ENCODE measurements at places on chromosomes 3 and 15. TPM values are rescaled to one million over a fixed set of nuclear protein-coding genes. Genes with fewer than 3 reads are reported as not detected.

MYRIP gene
- 2.3 TPM for total RNA-seq

GRCh38 chr15:72962054-72962702, 90.1 kb upstream of the NEO1 start:
- DNase-seq, result no peak

NR1D2 gene
- total RNA-seq, result 43.8 TPM

DUSP7 gene
- total RNA-seq, result 11.1 TPM

TFRC gene
- total RNA-seq, result 116 TPM

DNA sequence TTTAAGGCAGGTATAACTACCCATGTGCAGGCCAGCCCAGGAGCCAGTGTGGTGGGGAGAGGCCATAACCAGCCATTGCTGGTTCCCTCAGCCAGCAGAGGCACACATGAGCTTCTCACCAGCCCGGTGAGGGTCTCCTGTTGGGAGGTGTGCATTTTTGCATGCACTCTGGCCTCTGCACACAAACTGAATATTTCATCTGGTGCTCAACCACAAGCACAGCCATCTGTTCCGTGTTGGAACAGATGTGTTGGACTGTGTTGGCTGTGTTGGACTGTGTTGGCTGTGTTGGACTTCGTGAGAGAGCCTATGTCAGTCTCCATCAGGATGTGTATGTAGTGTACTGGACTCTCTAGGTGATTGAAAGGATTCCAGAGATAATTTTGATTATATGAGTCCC, 67.2 kb downstream of the RPL39L start:
- DNase-seq, result no peak

- DNase-seq, result no peak
These were observed 114.6 kb upstream of the TSC22D2 start for GRCh38 chr3:150293401-150294001.

- no peak for DNase-seq
These were observed 146.3 kb upstream of the SOX2 start for GRCh38 chr3:181565416-181565815.

DNA sequence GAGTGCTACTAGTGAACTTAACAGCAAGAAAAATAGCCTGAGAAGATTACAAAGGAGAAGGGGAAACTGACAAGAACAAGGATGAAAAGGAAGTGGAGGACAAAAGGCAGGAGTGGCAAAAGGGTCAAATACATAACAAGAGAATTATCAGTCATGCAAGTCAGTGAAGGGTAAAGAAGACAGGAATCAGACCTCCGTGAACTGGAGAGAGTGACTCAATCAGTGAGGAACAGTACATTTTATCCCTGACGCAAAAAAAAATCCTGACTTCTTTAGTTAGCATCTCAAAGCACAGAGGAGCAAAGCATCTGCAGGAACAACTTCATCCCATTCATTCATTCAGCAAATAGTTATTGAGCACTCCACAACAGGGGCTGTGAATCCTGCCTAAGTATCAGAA, 97.8 kb downstream of the SST start:
- no peak for DNase-seq

DNA sequence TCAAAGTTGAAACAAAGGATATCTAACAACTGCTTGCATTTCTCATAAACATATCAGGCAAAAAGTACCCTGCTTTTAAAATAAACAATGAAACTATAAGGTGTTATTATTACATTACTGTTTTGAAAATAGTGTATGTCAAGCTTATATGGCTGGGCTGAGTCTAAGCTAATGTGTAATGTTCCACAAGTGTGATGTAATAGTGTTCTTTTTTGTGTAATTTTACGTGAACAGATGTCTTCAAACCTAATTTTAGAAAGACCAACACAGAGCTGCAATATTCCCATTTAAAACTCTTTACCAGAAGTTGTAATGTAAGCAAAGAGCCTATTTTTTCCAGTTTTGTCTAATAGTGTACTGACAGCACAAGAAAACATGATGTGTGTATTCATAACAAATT, 34.0 kb downstream of the MINDY2 start:
- no peak for DNase-seq

DNA sequence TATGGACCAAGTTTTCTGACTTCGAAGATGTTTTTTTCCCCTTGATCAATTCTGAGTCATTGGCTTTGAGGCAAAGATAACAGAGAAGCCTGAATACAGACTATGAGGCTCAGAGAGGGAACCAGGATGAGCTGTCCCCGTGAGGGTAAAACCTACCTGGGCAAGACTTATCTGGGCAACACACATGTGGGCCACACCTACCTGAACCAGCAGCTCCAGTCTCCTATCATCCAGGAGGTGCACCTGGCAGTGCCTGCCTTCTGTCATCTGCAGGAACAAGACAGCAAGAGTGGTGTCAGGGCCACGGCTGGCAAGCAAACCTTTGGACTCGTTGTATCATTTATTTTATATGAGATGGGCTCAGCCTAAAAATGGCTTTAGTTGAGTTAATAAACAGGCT, 72.6 kb downstream of the FRMD4B start:
- DNase-seq, result no peak

SOX14 gene
- not detected for total RNA-seq

- DNase-seq, result peak; percentile 87
These were observed 901 bp downstream of the ALS2CL start for GRCh38 chr3:46692566-46692990.

GRCh38 chr3:51382076-51382745, 2.9 kb upstream of the MANF start:
- DNase-seq, result no peak

DNA sequence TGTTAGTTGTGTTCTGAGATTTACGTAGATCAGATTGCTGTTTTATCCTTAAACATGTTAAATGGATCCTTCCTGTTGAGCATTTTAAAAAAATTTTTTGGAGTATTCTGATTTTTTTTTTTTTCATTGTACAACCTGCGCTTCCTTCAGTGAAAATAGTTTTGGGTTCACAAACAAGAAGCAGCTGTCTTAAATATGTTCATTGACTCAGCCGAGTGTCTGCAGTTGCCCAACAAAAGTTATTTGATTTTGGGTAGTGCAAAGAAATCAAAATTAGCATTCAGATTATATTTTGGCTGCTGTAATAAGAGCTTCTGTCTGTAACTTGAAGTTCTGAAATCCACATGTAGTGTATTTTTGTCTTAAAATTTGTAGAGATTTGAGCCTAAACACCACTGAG, 148.2 kb downstream of the BBX start:
- DNase-seq, result no peak

DNA sequence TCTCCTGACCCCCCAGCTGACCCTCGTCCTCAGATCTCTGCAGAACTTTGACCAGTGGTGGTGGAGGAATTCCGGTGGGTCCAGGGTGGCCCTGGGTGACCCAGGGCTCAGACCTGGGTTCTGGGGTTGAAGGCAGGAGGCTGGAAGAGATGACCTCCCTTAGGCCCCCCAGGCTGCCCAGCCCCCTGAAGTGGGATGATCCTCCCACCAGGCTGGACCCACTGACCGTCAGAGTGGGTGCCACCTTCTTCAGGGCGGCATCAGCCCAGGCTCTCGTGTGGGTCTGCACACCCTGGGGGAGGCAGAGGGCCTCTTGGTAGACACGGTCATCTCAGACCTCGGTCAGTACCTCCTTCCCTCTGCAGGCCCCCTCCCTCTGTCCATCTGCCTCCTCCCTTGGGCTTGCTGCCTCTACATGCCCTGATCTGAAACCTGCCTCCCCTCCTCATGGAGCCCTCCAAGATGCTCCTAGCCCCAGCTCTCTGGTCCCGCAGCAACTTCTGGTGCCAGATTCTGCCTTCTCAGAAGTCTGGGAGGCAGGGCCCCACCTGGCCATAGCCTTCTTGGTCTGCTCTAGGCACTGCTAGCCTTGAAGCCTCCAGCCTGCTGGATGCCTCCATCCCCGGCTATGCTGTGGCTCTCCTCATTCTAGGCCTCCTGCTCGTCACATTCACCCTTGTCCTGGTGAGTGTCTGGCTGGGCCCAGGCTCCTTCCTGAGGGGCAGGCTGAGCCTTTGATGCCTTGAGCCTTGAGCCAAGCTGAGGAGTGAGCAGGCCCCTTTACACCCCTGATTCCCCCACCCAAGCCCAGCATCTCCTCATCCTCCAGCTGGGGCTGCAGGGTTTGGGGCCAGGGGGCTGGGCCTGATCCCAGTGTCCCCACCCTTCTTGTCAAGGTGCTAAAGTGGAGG, 49.1 kb upstream of the CSPG4 start:
- DNase-seq, result no peak

GRCh38 chr15:41161736-41162135, 45.7 kb upstream of the INO80 start:
- DNase-seq, result no peak

GRCh38 chr15:66269326-66270090, 16.0 kb upstream of the MEGF11 start:
- DNase-seq, result no peak

IGF2BP2 gene
- total RNA-seq, result 4.9 TPM

- DNase-seq, result no peak
These were observed 7.0 kb downstream of the MCCC1 start for GRCh38 chr3:183092256-183092655.

UROC1 gene
- not detected for total RNA-seq

- no peak for DNase-seq
These were observed 713.7 kb upstream of the SEMA6D start for GRCh38 chr15:47003568-47003967.

- DNase-seq, result no peak
These were observed 40.8 kb downstream of the NOX5 start for GRCh38 chr15:69055251-69055650.

- no peak for DNase-seq
These were observed 1.9 kb downstream of the IVD start for GRCh38 chr15:40407330-40407990.

GRCh38 chr3:146747928-146748327, 142.8 kb upstream of the PLSCR5 start:
- no peak for DNase-seq

GRCh38 chr3:176840641-176841286, 356.5 kb downstream of the TBL1XR1 start:
- DNase-seq, result no peak

DNA sequence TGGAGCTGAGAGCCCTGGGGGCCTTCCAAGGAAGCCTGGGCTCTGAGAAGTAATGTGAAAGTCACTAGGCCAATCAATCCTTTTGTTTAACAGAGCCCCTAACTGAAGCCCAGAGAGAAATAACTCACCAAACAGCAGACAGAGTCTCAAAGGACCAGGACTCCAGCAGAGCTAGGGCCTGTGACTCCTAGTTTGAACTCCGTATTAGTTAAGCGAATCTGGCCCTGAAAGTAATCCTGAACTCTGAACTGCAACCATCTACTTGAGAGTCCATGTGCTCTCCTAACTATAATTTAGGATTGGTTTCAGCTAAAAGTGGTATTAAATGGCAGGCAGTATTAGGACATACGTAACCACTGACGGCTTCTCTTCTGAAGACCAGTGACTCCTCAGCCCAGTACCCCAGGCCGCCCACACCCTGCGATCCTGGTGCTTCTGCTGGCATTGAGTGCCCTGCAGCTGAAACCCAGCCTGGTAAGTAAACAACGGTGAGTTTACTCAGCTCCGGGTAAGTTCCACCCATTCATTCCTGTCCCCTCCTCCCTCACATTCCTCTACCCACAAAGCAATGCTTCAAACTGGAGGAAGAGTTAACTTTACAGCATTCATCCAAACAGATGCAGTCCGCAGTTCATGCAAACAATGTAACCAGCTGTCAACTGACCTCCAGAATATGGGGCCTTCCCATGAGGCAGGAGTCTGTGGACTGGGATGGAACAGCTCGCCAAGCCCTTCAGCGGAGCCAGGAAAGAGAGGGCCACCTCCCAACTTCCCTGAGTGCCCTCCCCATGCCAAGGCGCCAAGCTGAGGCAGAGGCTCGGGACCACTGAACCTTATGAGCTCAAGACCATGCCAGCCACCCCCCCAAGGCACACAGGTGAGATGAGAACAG, 7.3 kb downstream of the MYO5C start:
- peak; percentile 36 for DNase-seq

GRCh38 chr3:178584722-178585380, 48.6 kb downstream of the KCNMB2 start:
- no peak for DNase-seq

HEMK1 gene
- 9.2 TPM for total RNA-seq

GRCh38 chr3:143146486-143147274, 27.1 kb downstream of the CHST2 start:
- no peak for DNase-seq

DNA sequence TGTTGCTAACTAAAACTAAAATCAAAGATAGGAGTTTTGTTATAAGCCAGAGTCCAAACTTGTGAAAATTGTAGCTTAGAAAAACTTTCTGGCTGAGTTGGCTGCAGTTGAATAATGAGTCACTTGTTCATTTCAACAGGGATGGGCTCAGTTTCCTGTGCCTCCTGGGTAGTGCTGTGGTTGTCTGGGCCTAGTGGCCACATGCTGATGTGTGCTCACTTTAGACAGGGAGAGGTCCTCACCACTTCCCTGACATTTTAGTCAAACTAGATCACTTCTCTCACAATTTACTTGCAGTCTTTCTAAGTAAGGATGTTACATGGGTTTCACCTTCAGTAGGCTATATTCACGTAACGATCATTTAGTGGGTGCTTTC, 6.3 kb upstream of the UBE2Q2 start:
- no peak for DNase-seq

- DNase-seq, result no peak
These were observed 3.2 kb downstream of the SEMA7A start for GRCh38 chr15:74430510-74430951.

DNA sequence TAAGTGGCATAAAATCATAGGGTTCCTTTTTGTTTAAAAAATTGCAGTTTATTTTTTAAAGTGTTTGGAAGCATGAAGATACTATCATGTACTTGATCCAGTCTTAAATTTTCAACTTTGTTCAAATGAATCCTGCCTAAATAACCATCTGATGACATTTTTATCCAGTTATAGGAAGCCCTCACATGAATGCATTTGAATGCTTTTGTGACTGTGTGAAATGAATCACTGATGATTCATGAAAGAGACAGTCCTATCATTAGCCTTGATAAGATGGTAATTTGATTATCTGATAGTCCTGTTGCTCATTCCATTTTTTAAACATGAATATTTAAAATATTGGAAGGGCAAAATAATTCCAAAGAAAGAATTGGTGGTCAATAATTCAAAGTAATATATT, 401.9 kb upstream of the ROBO2 start:
- no peak for DNase-seq

DNA sequence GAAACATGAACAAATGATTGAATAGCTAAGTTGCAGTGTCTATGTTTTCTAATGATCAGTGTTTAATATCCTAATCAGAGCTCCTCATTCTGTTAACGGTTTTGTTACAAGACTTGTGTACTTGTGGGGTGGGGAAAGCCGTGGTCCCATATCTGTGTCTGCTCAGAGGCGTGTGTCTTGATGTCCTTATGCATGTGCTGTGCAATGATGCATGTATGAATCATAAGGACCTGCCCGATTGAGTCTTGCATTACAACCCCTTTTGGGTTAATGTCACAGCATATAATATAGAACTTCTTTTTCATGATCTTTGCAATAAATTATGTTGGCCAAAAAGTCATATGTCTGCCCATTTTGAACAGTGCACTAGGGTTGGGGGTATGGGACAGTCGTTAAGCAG, 233.4 kb downstream of the ITPR1 start:
- DNase-seq, result no peak

SEC22C gene
- total RNA-seq, result 61.9 TPM

ZNF619 gene
- 8.3 TPM for total RNA-seq

All from breast epithelium (tissue), 4 donors.